ENCODE measurements at places on chromosomes 7 and 10. TPM values are rescaled to one million over a fixed set of nuclear protein-coding genes. Genes with fewer than 3 reads are reported as not detected.
A peak's percentile ranks its signal among the peaks of the same experiment; 100 is the strongest.

The SLC18A3 gene
- 1.4 TPM for total RNA-seq

- peak; percentile 48 for DNase-seq
Observed at GRCh38 chr10:105328503-105329133, 687.5 kb downstream of the SORCS3 start.

GRCh38 chr7:116630357-116630756 lies 41.6 kb upstream of the MET start:
- DNase-seq, result no peak

The JAKMIP3 gene
- 0.32 TPM for total RNA-seq

DNA sequence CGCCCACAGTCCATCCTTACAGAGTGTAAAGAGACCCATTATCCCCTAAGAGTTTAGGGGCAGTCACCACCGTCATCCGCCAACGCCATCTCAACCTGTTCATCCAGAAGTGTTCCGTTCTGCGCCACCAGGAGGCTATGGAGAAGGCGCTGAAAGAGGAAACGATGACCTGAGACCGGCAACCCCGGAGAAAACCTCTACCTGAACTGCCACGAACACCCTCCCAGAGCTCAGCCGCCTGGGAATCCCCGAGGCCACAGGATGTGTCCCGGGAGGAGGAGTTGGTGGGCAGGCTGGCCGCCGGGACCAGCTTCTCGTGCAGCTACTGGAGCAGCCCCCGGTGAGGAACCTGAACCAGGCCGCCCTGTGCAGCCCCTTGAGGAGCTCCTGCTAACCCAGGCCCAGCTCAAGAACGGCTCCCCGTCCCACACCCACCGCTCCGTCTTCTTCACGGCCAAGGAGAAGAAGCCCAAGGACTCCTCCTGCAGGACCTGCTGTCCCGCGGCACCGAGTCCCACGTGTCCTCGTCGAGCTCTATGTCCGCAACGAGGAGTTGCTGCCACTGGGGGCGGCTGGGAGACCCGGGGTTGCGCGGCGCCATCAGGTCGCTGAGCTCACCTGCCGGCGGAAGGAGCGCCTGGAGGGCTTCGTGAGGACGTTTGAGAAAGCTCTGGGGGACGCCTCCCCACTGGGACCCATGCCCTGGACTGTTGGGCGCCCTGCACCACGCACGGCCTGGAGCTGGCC lies 21.1 kb upstream of the LANCL2 start:
- DNase-seq, result no peak

GRCh38 chr7:158447506-158448171 lies 140.0 kb downstream of the PTPRN2 start:
- no peak for DNase-seq

DNA sequence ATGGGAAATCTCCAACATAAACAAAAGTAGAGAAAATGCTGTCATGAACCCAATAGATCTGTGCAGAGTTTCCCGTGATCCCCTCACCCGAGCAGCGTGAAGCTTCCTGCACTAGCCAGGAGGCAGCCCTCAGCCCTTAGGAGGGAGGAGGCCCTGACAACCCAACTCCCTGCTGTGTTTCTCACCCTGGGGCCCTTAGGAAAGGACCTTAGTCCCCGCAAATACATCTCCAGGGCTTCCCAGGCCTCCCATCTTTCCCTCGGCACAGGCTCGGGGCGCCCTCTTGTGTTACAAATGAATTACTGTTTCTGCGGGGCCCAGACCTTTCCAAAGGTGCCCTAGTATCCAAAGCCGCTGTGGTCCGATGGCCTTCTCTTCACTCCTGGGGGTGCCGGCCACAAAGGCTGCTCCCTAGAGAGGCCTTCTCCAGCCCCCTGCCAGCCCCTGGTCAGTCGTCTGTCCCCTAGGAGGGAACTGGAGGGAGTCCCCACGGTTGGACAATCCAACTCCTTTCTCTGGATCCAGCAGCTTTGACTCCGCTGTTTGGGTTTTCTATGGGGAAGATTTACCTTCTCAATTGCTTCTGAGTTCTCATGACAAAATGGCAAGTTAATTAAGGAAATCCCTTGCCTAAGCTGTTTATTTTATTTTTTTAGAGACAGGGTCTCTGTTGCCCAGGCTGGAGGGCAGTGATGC lies 49.9 kb upstream of the SH2B2 start:
- peak; percentile 84 for DNase-seq

- DNase-seq, result no peak
Observed at GRCh38 chr10:125299461-125299860, 139.1 kb upstream of the CTBP2 start.

GRCh38 chr7:55548295-55548731 lies 24.0 kb downstream of the VOPP1 start:
- no peak for DNase-seq

- no peak for DNase-seq
Observed at GRCh38 chr7:29865526-29865925, 59.2 kb downstream of the WIPF3 start.

DNA sequence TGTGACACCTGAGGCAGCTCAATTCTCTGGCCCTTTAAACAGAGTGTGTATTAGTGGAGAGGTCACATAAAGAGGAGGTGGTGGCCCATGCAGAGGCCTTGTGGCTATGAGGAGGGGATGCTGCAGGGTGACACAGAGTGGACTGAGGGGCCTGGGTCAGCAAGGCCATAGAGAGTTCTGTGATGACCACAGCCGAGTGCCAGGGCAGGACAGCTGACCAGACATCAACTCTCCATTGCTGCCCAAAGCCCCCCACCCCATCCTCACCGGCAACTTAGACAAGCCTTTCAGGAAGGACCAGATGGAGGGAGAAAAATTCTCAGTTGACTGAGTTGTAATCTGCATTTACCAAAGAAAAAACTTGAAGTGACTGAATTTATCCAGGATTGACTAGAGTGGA lies 378.1 kb downstream of the RPS24 start:
- no peak for DNase-seq

The FKBP6 gene
- total RNA-seq, result 0.12 TPM

DNA sequence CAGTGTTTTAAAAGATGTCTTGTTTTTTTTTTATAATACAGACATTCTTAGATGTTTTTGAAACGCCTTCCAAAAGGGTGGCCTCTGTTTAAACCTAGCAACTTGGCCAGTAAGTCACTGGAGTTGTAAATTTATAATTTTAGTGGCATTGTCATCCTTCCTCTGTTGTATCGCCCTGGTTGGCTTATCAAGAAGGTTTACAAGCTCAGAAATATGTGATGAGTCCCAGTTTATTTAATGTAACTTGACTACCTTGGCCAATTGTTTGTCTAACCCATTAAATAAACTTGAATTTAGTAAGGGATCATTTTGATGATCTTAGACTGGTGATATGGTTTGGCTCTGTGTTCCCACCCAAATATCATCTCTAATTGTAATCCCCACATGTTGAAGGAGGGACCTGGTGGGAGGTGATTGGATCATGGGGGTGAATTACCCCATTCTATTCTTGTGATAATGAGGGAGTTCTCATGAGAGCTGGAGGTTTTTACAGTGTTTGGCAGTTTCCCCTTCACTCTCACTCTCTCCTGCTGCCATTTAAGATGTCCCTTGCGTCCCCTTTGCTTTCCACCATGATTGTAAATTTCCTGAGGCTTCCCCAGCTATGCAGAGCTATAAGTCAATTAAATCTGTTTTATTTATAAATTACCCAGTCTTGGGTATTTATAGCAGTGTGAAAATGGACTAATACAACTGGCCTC lies 13.4 kb upstream of the NT5C3A start:
- DNase-seq, result no peak

DNA sequence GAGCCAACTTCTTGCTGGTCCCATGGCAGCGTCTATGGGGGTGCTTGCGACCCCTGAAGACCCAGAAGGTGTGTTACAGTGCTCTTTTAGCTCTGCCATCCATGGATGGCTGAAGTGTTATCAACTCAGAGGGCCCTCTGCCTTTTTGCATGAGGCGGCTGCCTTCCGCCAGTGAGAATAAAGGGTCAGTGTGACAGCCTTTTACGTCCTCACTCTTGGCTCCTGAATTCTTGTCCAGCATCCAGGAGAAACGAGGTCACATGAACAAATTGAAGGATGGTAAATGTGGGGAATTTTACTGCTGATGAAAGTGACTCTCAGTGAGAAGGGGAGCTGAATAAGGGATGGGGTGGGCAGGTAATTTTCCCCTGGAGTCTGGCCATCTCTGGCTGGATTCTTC lies 24.1 kb downstream of the SSMEM1 start:
- no peak for DNase-seq

DNA sequence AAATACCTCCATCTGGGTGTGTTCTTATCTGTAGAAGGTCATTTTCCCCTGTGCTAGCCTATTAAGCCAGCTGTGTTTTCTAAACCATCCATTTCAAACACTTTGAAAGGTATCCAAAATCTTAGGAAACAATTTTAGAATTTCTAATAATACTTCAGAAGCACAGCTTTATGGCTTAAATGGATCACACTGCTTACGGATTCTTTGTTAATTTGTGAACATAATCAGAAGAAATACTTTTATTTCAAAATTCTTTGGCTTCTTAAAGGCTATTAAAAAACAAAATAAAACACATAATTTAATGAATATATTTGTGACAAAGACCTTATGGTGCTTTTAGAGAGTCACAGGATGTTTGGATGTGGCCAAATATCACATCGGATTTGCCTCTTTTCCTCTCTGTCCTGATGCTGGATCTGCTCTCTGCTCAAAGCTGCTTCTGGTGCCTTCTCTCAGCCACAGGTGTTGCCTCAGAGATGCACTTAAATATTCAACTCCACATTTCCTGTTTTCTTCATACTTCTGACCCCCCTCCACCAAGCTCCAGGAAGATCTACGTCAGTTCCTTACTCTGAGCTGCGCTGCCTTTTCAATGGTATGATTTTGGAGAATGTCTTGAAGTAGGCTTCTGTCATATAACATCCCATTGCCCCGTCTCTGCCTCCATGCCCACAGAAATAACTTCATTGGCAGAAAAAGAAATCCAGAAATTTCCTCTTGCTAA lies 230.6 kb downstream of the MLLT10 start:
- DNase-seq, result no peak

- peak; percentile 56 for DNase-seq
Observed at GRCh38 chr7:112484671-112485167, 3.9 kb downstream of the LSMEM1 start.

Measured in hepatocyte (in vitro differentiated cells).